ENCODE measurements at places on chromosomes 4 and X. TPM values are rescaled to one million over a fixed set of nuclear protein-coding genes. Genes with fewer than 3 reads are reported as not detected.

DNA sequence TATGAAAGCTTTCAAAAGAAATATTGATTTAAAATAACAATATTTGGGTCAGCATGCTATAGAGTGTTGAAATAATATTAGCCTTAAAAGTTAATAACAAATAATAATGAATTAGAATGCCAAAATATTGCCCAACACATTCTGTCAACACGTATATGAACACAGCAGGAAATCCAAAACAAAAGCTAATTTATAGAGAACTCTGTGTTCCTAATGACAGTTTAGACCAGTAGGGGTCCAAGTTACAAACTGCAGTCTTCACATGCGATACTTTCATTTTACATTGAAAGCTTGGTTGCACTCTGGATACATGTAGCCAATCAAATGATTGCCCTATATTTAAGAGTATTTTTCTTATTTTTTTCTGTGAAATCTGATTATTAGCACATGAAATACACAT lies 274.4 kb downstream of the DCTD start:
- H3K36me3 ChIP-seq: no peaks in the 10 kb centered on the region
- DNase-seq: peak; percentile 62
- H3K4me1 ChIP-seq: peaks cover 16% of the 10 kb centered on the region
- H3K27me3 ChIP-seq: no peaks in the 10 kb centered on the region
- H3K4me3 ChIP-seq: no peak overlapping the region

- H3K27ac ChIP-seq: no peak overlapping the region
- DNase-seq: no peak
- no peak overlapping the region for H3K4me3 ChIP-seq
These were observed 213.2 kb downstream of the SPANXN3 start for GRCh38 chrX:143304025-143304424.

DNA sequence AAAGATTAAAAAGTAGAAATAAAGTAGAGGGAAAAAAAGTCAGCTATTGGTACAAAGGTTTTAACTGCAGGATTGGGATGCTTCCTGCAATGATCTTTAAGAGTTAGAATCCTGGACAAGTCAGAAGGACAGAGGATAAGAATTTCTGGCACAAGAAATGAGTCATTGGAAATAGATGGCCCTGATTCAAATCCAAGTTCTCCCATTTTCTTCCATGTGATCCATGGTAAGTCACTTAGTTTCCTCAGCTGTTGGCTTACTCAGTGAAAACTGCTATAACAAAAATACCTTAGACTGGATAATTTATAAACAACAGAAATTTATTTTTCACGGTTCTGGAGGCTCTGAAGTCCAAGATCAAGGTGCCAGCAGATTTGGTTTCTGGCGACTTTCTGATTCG lies 13.3 kb upstream of the TBC1D19 start:
- no peaks in the 10 kb centered on the region for H3K4me1 ChIP-seq
- no peak overlapping the region for H3K27ac ChIP-seq
- DNase-seq: no peak
- H3K4me3 ChIP-seq: no peak overlapping the region
- no peaks in the 10 kb centered on the region for H3K36me3 ChIP-seq

- DNase-seq: no peak
- no peaks in the 10 kb centered on the region for H3K4me1 ChIP-seq
- no peaks in the 10 kb centered on the region for H3K27me3 ChIP-seq
- H3K4me3 ChIP-seq: no peak overlapping the region
These were observed 375.3 kb downstream of the IDS start for GRCh38 chrX:149129767-149130166.

- no peak overlapping the region for H3K4me3 ChIP-seq
- H3K36me3 ChIP-seq: no peaks in the 10 kb centered on the region
These were observed 549.3 kb downstream of the IQCM start for GRCh38 chr4:149266301-149266700.

DNA sequence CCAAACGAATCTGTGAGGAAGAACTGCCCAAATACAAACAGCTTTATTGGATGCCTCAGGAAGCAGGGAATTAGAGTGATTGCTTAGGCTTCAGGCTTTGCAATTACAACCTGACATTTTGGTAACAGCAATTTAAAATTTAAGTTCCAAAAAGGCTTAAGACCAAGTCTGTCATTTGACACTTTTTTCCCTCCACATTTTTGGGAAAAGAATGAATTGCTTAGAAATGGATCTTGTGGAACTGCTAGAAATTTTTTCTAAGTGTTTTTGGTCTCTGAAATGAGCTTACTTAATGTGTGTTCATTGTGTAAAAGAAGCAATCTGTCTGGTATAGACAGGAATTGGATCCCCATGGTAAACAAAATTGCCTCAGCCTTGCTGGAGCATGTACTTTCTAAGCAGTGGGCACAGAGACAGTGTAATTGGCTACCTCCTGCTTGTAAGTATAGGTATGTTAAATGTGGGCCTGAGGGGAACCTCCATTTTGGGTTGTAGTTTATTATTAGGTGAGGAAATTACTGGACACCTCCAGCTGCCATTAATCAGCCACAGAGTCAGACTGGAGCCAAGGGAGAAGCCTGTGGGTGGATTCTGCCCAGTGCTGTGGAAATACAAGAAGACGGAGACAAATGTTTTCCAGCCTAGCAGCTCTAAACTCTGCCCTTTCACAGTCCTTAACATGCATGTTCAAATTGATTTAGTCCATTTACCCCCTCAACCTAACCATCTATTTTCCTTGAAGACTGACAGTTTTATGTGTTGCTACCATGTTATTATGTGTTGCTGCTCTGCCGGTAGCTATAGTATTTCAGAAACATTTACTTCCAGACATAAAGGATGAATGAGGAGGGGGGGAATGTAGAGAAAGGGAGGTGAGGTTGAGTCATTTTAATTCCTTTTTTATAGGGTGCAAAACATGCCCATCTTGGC lies 473.0 kb downstream of the SPRY1 start:
- H3K4me1 ChIP-seq: peaks cover 25% of the 10 kb centered on the region
- no peak for DNase-seq
- no peaks in the 10 kb centered on the region for H3K27me3 ChIP-seq
- no peak overlapping the region for H3K4me3 ChIP-seq
- H3K36me3 ChIP-seq: no peaks in the 10 kb centered on the region

Gene SLC9B1
- 0.14 TPM for total RNA-seq

Gene ANTXR2
- total RNA-seq: 70.6 TPM
